GM12864 (cell line): ENCODE measurements at places on chromosomes 6 and 20.

- DNase-seq = no peak
Observed at GRCh38 chr6:30031381-30031780, 29.7 kb upstream of the POLR1H start.

GRCh38 chr6:107618672-107619071 is 128.8 kb downstream of the SOBP start:
- DNase-seq = peak; percentile 88

GRCh38 chr6:33720998-33721397 is 9.5 kb upstream of the UQCC2 start:
- no peak for DNase-seq

- no peak for DNase-seq
Observed at GRCh38 chr20:4371623-4372251, 350.0 kb upstream of the PRND start.

DNA sequence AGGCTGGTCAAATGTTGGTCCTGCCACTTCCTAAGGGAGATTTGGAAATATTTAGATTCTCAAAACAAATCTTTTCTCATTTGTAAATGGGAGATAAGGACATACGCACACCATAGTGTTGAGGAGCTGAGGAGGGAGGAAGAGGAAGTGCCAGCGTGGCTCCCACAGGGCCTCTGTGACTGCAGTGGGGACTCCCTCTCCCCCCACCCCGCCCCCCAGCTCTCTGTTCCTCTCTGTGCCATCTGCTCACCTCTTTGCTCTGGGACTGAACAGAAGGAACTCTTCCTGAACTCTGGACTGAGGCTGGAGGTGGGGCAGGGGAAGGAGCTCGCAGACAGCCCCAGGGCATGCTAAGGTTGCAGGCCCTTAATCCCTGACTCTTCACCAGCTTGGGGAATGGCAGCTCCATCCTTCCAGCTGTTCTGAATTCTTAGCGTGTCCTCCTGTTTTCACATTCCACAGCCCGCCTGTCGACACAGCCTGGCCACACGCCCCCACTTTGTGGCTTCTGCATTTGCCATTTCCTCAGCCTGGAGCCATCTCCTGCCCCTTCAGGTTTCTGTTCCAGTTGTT is 11.4 kb downstream of the DDX27 start:
- DNase-seq = no peak

DNA sequence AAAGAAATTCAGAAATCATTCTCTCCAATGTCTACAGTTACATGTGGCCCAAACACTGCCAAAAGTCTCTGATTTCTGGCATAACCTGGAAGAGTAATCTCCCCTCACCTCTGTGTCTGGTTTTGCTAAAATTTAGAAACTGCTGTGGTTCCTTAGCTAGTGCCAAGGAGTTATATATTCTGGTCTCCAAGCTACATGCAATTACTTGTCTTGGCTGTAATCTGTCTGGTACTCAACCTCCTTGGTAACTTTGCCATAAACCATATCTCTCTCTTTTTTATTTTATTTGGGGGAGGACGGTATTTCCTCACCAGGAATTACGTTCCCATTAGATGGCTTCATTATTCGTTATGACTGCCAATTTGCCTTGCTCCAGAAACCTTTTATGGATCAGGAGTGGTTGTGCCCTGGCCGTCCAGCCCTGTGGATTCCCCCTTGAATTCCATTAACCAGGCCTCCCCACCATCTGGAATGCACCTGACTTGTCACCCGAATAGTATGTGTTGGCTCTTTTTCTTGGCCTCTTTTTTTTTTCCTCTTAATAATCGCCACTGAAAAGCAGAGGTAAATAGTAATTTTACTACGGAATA is 400.0 kb downstream of the CD83 start:
- no peak for DNase-seq

DNA sequence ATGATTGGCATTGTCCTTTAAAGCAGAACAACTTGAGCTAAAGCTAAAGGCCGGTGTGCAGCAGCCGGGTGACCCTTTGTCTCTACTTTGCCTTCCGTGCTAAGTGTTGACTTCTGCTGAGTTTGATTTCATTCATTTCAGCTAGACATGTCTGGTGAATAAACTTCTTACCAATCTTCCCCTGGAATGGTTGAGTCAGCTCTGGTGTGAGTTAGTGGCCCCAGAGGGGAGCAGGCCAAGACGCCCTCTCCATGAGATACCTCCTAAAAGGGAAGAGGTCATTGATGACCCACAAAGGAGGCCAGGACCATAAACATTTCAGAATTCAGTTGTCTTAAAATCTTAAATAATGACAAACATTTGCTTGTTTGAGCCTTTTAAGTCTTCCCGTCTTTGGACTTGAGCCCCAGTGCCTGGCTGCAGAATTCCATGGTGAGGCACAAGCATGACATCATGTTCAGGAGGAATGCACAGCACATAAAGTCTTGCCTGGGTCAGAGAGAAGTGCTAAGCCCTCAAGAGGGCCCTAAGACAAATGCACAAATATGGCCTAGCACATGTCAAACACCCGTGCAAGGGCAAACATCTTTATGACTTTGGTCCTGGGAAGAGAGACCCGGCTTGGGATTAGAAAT is 96.3 kb upstream of the NEDD9 start:
- no peak for DNase-seq

DNA sequence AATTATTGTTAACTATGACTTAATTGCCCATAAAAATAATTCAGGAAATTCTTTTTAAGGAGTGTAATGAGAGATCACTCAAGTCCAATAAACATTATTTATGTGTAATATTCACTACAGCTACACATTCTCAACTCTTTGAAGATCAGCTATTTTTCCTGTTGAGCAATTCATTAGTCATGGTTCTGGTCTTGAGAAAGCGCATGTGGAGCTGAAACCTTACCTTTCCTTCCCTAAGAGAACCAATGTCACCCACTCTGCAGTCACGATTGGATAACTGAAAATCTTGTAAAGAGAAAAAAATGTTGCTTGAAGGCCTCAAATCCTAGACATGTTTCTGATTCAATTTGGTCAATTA is 736.9 kb upstream of the MARCKS start:
- no peak for DNase-seq

GRCh38 chr6:128029826-128030225 is 129.0 kb upstream of the THEMIS start:
- DNase-seq = no peak

GRCh38 chr6:124373386-124373785 is 569.7 kb downstream of the NKAIN2 start:
- no peak for DNase-seq

DNA sequence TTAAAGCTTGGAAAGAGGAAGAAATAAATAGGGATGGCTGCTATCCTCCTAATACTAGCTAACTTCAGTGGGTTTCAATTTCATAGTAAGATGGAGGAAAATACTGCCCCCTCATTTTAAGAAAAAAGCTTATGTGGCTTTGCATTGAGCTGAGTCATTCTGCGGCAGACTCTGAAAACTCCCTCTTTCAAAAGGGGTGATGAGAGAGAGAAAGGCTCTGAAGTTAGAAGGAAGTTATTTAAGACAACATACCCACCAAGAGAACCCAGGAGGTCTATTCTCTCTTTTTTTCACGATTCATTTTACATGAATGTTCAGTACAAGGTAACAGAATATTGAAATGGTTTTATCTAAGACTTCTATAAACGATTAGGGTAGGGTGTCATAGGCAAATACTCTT is 4.5 kb downstream of the PRDM13 start:
- DNase-seq = peak; percentile 64

DNA sequence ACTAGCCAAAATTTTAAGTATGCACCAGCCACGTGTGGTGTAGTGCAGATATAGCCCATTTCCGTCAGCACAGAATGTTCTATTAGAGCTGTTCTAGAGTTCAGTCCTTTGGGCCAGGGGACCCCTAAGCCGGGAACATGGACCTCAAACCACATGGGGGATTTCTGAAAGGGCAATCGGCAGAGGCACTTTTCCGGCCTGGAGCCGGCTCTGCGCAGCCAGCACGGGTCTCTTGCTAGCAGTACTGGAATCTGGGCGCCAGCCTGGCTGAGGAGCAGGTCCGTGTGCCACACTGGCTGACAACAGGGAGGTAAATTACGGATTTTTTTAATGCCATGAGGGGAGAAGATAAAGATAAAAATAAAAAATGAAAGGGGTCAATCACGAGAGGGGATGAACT is 120.5 kb downstream of the SULF2 start:
- DNase-seq = no peak

DNA sequence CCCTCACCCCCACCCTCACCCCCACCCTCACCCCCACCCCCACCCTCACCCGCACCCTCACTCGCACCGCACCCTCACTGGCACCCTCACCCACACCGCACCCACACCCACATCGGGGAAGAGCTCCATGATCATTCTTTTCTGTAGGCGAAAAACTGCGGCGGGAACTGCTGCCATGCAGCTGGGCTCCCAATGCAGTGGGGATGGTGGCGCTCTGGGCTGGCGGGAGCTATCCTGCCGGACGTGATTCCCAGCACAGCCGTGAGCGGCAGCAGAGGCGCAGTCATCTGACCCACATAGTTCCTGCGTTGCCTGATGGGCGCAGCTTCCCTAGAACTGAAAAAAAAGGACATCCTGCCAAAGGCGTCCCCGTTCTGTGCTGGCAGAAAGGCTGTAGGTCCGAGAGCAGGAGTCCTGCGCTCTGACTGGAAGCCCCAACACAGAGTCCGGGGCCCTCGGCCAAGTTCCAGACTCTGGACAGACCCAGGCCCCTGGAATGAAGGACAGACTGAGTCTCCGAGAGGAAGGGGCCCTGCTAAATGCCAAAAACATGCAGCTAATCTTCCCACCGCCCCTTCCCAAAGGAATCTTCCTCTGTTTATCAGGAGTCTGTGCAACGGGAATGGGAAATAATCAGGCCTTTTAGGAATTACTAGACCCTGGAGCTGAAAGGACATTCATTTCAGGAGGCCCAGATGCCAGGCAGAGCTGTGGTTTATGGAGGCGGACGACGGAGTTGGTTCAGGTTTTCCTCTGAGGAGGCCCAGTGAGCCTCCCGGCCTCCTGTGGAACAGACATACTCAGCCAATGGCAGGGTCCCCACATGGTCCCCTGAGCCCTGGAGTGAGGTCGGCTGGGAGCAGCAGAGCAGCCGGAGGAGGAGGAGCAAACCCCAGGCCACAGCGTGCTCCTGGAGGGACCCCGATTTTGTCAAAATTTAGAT is 14.1 kb upstream of the TCFL5 start:
- no peak for DNase-seq

- DNase-seq = no peak
Observed at GRCh38 chr6:161225681-161226008, 48.2 kb downstream of the AGPAT4 start.

DNA sequence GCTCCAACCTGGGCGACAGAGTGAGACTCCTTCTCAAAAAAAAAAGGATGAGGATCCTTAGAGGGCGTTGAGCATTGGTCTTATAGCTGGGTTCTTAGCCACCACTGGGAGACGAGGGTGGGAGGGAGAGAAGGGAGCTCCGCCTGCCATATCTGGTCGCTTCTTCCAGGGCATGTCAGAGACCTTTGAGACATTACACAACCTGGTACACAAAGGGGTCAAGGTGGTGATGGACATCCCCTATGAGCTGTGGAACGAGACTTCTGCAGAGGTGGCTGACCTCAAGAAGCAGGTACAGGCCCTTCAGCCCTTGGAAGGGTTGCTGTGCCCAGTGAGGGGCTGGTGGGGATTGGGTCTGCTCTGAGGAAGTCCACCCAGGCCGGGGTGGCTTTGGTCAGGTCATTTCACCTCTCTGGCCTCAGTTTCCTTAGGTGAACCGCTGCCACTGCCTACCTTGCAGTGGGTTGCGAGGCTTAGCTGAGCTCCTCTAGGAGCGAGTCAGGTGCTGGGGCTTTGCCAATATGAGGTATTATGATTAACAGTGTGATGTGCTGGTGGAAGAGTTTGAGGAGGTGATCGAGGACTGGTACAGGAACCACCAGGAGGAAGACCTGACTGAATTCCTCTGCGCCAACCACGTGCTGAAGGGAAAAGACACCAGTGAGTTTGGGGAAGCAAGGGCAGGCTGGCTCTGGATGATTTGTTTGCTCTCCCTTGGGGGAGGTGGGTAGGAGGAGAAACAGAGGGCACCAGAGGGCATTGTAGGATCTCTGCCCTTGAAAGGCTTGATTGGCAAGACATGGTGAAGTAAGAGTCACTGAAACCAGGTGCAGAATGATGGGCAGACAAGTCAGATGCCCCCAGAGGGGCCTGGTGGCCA is 8.5 kb downstream of the CNPY3 start:
- DNase-seq = no peak
